ENCODE measurements at places on chromosomes 11 and 22. TPM values are rescaled to one million over a fixed set of nuclear protein-coding genes. Genes with fewer than 3 reads are reported as not detected.
A peak's percentile ranks its signal among the peaks of the same experiment; 100 is the strongest.

The NPAS4 gene
- total RNA-seq: 0.09 TPM

The CASP12 gene
- not detected for total RNA-seq

GRCh38 chr11:110446594-110446993 is 16.8 kb downstream of the FDX1 start:
- DNase-seq: no peak

DNA sequence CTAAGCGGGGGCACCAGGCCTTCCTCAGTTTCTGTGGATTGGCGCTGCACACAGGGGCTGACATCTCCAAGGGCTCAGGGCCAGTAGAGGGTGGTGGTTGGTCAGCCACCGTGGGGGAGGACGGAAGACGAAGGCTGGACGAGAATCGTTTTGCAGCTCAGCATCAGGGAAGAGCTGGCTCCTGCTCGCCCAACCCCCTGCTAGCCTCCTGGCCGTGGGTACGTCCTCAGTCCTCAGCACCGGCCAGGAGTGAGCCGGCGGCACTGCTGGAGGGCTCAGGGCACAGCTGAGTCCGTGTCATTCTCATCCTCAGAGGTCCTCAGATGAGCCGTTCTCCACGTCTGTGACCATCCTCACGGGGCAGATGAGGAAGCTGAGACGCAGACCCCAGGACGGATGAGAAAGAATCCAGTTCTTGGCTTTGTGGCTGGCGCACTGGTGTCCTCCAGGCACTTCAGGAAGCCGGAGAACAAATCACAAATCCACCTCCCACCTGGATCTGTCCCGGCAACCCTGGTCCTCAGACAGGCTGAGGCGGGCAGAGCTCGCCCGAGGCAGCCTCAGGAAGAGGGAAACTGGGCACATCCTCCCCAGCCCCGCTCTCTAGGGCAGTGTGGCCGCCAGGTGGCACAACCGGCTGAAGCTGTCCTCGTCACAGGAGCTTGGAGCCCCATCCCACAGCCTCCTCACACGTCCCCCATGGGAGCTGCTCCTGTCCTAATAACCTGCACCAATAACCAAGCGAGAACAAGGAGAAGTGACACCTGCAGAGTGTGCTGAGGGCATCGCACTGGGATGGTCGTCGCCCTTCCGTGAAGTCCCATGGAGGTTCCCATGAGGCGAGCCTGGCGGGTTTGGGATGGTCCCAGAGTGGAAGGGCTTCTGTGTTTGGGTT is 393.7 kb downstream of the BRD1 start:
- DNase-seq: no peak

- DNase-seq: no peak
Observed at GRCh38 chr11:6228520-6228919, 5.9 kb downstream of the FHIP1B start.

DNA sequence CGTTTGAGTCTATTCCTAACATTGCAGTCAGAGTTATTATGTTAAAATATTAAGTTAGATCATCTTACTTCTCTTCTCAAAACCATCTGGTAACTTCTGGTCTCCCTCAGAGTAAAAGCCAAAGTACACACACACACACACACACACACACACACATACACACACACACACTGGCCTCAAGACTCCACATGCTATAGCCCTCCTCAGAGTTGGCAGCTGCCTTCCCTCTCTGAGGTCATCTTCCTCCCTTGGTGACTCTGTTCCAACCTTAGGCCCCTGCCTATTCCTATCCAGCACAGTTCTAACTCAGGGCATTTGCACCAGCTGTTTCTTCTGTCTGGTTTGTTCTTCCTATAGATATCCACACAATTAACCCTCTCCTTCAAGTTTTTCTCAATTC is 272.0 kb upstream of the SESN3 start:
- DNase-seq: no peak

- no peak for DNase-seq
Observed at GRCh38 chr11:92330114-92330513, 105.5 kb downstream of the FAT3 start.

DNA sequence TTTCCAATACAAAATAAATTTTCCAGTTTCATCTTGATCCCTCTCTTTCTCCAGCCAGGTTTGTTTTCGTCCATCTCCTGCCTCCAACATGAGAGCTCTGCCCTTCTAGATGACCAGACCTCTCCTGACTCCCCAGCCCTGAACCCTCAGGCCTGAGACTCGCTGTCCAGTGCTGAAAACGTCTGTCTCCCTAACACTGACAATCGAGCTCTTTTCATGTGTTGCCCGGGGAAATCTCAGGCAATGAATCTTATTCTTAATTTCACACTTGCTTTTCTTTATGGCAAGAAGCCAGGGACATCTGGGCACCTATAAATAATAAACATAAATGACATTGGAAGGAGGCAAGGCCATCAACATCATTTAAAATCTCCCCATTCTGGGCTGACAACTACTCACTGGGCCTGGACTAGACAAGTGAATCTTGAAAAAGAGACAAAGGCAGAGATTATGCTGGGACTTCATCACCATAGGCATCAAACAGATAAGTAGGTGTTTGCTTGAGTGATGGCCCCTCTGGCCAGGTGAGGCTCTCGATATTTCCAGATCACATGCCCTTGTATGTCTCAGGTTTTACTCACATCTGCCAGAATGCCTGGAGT is 274.5 kb upstream of the B3GAT1 start:
- DNase-seq: no peak

DNA sequence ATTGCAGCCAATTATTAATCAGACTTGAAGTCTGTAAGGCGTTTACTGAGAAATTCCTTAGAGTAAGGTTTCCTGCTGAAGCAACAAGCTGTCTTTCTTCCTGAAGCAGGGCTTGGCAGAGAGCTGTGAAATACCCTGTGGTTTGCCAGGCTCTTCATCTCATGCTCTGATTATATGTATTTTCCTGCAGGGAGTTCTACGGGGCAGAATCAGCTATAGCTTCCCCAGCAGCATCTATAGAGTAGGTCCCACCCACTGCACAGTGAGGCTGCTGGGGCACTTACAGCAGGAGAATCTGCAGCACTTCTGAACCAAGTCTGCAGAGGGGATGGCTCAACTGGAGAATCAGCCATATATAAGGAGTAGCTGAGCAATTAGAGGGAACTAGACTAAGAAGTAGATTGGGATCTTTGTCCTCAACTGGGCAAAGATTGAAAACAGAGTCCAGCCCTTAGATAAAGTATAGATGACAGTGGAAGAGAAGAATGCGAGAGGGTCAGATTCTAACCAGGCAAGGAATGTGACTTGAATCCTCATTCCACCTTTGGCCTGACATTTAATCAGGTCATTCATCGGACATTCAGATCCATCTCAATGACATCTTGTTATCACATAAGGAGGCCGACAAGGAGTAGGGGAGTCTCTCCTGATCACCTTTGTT is 37.6 kb downstream of the CNTF start:
- DNase-seq: no peak

The UBASH3B gene
- 19.3 TPM for total RNA-seq

The LUZP2 gene
- not detected for total RNA-seq

The OR2D2 gene
- 0.94 TPM for total RNA-seq

- no peak for DNase-seq
Observed at GRCh38 chr22:47168900-47169800, 406.7 kb downstream of the TBC1D22A start.

The POU2AF3 gene
- not detected for total RNA-seq

GRCh38 chr11:10946072-10946471 is 88.2 kb upstream of the ZBED5 start:
- no peak for DNase-seq

- no peak for DNase-seq
Observed at GRCh38 chr11:443542-444199, 1.9 kb upstream of the ANO9 start.

The ZNF74 gene
- total RNA-seq: 13.2 TPM

- DNase-seq: peak; percentile 10
Observed at GRCh38 chr11:128465531-128465930, 121.8 kb downstream of the ETS1 start.

DNA sequence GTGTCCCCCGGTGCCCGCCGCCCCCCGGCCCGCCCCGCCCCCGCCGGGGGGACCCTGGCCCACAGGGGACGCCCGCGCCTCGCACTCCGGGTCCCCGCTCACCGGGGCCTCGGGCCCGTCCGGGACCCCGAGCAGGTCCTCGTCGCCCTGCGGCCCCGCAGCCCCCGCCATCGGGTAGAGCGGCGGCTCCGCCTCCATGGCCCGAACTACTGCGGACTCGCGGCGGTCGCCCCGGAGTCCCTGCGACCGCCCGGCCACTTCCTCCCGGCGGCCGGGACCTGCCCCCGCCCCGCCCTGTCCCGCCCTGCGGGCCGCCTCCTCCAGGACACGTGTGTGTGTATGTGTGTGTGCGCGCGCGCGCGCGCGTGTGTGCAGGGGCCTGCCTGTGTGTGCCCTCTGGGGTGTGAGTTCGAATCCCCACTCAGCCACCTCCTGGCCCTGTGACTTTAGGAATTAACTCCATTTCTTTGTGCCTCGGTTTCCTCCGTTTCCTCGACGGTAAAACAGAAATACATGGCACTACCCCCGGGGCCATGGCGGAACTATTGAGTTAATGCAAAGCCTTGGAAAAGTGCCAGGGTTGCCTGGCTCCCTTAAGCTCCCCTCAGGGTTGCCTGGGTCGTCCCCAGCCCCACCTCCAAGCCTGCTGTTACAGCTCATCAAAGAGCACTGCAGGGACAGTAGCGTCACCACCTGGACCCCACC is at the start of gene UNC93B1:
TSS of gene UNC93B1 (minus strand) at position 252 of the 705 bp plus-strand sequence. CDS start at position 198, 54 bp downstream.
- peak; percentile 79 for DNase-seq

The TSGA10IP gene
- not detected for total RNA-seq

- DNase-seq: no peak
Observed at GRCh38 chr11:93871526-93871925, 21.1 kb upstream of the VSTM5 start.

DNA sequence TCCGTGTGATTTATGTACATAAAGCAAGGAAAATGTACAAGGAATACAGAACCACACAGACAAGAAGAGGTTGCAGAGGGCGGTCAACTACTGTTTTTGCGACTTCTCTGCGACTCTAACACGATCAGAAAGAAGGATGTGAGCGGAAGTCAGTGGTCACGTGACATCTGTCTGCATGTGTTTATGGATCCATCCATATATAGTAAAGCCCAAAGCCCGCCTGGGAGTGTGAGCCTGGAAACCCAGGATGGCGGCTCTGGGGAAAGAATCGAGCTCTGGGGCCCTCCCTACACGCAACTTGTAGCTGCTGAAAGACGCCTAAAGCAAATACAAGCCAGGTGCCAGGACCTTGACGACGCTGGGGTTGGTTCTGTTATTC is 8.8 kb downstream of the OSBPL5 start:
- no peak for DNase-seq

The SHANK2 gene
- total RNA-seq: not detected

GRCh38 chr11:23974051-23974450 is 522.8 kb upstream of the LUZP2 start:
- no peak for DNase-seq

- DNase-seq: no peak
Observed at GRCh38 chr11:65491614-65492386, 7.0 kb upstream of the MALAT1 start.

DNA sequence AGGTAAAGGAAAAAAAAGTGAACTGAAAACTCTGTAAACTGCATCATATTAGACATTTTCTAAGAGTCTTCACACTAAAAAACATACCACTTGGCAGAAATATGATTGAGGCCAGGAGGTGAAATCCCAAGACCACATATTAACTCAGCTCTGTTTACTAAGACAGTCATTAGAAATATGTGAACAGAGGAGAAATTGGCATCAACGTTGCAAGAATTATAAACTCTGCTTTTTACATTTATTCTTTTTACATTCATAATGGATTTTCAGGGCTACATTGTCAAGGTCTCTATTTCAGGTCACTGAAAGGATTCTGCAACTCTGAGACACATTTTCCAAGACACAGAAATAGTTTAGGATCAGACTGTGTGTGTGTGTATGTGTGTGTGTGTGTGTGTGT is 1364.0 kb downstream of the LRRC4C start:
- no peak for DNase-seq

GRCh38 chr11:20407344-20407743 is 19.8 kb downstream of the PRMT3 start:
- no peak for DNase-seq

The OR51I1 gene
- not detected for total RNA-seq

The NAT10 gene
- 124 TPM for total RNA-seq

DNA sequence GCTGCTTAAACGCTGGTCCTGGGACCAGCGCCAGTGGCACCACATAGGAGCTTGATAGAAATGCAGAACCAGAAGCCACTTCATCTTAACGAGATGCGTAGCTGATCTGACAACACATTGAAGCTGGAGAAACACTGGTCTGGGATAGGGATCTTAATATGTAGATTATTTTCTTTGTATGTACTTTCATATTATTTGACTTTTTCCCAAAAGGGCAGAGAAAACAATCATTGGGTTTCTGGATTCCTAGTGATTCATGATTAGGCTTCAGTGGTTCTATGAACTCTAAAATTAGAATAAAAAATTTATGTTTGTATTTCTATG is 12.3 kb downstream of the MPEG1 start:
- no peak for DNase-seq

The ZFPL1 gene
- total RNA-seq: 34.9 TPM

All from activated T-helper 2 cell treated with anti-CD3 and anti-CD28 coated beads, Interferon-gamma antibody, Interleukin-2, Interleukin-4, amounts not matched to agents 10 μg/mL and 5 μg/mL and 100 μg/mL, durations not matched to agents 14 hours and 24 hours and 36 hours (primary cell).